ENCODE measurements at places on chromosomes 6 and 20.

DNA sequence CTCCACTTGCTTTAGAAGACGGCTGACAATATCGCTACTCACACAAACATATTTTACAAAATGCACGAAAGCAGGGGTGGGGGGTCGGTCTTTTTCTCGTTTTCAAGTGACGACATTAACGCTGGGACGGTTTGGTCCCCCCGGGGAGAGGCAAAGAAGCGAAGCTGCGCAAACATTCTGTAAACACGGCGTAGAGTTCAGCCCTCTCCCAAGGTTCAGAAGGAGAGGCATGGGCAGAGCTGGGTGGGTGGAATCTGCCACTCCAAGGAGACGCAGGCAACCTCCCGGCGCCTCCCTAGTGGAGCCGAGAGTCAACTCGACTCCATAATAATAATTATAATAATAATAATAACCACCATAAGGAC is 2.4 kb downstream of the NKX2-2 start:
- DNase-seq, result no peak

DNA sequence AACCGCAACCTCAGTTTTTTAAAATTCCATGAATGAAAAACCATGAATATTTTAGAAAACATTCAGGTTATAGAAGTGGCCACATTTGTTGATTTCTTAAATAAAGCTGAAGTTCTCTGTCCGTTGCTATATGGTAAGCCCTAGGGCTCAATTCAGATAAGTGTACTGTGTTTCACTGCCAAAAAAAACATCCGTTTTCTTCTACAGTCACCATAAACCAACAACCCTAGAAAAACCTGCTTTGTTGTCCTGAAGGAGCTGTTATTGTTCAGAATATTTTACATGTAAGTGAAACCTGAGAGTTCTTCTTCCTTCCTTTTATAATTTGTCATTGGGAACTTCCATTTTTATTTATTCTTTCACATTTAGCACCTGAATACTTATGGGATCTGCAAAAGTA is 274.1 kb downstream of the TFAP2A start:
- DNase-seq, result no peak

DNA sequence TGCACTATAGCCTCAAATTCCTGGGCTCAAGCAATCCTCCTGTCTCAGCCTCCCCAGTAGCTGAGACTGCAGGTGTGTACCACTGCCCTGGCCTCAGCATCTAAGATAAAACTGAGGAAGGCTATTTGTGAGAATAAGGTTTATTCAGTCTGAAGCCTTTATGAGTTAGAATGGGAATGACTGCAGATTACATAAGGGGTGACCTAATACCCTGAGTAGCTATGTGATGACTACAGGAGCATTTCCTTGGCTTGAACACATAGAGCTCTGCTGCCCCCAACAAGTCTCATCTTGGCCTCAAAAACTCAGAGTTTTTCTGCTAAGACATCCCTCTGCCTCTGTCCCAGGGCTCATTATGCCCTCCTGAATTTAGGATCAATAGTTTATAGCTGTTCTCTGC is 7.6 kb downstream of the GSS start:
- DNase-seq, result no peak

GRCh38 chr20:44183282-44183681 is 3.7 kb downstream of the JPH2 start:
- no peak for DNase-seq

DNA sequence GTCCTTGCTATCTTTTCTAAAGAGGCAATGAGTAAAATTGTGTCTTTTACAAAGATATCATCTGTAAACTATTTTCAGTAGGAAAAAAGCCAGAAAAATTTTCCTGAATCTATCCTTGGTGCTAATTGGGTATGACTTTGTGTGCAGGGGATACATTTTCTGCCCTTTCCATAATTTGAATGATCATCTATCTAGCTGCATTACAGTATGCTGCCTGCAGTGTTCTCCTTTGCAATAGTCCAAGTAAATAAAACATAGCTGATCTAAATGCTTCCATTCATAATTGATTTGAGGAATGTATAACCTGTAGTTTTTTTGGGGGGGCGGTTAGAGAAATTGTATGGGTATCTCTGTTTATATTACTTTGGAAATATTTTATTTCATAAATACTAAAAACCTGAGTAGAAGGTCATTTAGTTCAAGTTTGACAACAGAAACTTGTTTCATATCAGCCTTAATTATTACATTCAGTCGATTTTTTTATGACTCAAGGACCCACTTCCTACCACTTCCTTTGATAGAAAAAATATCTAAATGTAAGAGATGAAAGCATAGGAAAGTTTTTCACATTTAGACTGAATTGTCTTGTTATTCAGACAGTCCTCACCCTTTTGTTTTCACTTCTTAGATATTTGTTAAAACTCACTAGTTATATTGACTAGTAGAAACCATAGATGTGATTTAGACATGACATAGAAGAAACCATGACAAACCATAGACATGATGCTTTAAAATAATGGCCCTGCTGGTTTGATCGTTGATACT is 75.3 kb downstream of the AIG1 start:
- no peak for DNase-seq

DNA sequence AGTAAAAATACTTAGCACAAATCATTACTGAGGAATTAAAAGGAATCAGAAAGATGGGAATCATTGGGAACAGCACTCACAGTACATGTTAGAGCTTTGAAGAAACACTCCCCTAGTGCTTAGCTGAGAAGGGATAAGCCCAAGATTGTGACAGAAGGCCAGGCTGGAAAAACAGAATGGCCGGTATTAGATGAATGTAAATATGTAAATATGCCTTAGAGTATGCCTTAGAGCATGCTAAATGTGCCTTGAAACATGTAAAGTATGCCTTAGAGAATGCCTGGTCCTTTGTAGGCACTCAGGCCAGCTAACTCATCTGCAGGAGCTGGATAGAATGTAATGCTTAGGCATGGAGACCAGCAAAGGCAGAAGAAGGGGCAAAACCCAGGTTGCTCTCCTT is 10.6 kb upstream of the TENT5A start:
- DNase-seq, result no peak

- DNase-seq, result no peak
Measured at GRCh38 chr20:20440886-20441658, 73.2 kb downstream of the INSM1 start.

GRCh38 chr6:8481727-8482126 is 46.4 kb upstream of the SLC35B3 start:
- no peak for DNase-seq

GRCh38 chr6:11381801-11382513 is 149.5 kb upstream of the NEDD9 start:
- no peak for DNase-seq

DNA sequence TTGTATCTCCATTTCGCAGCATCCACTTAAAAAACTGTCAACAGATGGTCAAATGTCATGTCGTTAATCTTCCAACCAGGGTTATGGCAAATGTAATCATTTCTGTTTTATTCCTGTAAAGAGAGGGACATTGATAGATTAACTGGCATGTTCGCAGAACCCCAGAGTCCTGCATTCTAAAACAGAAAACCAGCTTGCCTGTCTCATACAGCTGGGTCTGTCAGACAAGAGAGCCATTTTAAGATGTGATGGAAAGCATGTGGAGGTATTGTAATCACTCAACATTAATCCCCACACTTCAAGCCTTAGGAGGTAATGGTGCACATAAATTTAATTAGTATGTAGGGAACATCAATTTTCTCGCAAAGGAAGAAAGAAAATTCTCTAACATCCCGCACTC is 4.4 kb downstream of the SMLR1 start:
- no peak for DNase-seq

- DNase-seq, result no peak
Measured at GRCh38 chr20:49684335-49684997, 29.2 kb downstream of the B4GALT5 start.

DNA sequence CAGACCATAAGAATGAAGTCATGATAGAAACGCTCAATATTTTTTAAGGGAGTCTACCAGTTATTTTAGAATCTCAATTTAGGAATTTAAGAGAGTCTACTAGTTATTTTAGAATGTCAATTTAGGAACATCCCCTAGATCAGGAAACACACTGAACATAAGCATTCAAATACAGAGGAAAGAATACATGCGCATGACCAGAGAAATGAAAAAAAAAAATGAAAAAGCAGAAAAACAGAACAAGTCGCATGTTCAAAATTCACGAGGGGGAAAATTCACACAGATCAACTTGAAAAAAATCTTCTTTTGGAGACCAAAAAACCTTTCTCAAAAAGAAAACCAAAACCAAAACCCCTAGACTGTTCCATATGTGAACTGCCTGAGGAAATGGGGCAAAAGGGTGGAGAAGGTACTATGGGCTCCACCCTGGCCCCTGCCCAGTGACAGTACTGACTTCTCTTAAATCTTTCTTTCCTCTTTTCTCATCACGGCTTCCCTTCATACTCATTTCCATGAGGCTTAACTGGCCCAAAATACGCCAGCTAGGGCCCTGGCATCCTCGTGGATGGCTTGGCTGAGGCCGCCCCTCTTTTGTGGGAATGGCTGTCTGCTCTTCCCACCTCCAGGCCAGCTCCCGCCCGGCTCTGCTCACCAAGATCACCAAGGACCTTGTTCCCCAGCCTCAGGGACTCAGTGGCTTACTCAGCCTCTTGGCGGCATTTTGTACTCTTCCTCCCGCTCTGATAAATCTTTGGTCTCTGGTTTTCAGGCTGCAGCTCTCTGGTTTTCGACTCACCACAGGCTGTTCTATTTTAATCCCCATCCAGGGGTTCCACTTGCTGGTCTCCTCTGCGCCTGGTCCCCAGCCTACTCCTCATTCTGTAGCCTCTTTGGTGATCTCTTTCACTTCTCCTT is 11.2 kb downstream of the ZBTB2 start:
- DNase-seq, result no peak

GRCh38 chr20:47421076-47421475 is 64.6 kb upstream of the ZMYND8 start:
- DNase-seq, result no peak

DNA sequence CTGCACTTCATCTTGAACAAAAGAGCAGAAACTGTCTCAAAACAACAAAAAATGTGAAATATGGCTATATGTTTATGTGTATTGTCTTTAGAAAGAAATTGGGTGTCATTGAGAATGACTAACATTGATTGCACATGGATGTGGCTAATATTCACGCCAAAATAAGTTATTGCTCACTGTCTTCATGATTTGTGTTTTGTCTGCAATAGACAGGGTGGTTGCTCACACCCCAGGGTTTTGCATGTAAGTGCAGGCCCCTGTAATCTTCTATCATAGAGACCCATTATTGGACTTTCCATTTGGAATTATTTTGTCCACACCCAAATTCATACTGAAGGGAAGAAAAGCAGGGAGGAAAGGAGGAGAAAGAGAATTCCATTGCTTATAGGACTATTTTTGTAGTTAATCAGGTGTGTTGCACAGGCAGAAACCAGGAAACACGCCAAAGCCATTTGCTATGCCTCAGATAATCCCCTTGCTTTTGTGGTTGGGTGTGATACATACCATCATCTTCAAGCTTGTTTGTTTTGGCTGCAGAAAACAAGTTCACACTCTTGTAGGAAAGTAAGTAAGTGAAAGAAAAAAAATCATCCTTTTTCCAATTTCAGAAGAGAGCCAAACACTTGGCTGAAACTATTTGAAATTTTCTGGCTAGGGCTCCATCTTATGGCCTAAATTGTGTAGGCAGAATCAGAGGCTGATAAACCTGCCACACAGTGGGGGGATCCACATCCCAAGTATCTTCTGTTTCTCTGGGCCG is 214.1 kb downstream of the COL12A1 start:
- no peak for DNase-seq

DNA sequence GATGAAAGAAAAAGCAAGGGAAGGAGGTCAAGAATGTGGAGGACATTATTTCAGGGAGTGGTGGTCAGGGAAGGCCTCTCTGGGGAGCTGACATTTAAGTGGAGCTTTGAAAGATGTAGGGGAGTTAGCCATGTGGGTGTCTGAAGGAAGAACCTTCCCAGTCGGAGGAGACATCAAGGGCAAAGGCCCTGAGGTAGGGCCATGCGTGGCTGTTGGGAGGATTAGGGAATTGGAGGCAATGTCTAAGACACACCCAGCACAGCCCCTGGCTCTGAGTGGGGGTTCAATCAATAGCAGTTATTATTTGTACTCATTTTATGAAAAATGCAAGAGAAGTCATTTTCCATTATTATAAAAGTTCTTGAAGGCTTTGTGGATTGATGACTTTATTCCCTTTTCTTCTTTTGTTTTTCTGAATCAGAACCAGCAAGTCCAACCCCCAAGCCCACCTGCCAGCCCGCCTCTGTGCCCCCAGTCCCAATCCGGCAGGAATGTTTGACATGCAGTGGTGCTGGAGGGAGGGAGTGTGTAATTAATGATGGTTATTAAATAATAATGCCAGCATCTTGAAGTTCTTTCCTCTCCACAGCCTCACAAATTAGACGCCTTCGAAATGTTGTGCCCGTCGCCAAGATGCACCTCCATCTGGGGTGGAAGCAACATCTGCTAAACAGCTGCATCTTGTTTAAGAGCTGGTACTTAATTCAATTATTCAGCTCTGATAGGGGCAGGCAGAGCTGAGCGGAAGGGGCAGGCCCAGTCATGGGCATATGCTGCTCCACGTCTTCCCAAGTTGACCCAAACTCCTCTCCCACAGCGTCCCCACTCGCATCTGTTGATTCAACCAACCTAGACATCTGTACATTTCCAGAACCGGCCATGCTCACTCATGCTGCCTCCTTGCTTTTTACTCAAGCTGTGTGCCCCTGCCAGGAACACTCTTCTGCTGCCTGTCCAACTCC is 81.3 kb upstream of the SIRPA start:
- DNase-seq, result peak; percentile 41

DNA sequence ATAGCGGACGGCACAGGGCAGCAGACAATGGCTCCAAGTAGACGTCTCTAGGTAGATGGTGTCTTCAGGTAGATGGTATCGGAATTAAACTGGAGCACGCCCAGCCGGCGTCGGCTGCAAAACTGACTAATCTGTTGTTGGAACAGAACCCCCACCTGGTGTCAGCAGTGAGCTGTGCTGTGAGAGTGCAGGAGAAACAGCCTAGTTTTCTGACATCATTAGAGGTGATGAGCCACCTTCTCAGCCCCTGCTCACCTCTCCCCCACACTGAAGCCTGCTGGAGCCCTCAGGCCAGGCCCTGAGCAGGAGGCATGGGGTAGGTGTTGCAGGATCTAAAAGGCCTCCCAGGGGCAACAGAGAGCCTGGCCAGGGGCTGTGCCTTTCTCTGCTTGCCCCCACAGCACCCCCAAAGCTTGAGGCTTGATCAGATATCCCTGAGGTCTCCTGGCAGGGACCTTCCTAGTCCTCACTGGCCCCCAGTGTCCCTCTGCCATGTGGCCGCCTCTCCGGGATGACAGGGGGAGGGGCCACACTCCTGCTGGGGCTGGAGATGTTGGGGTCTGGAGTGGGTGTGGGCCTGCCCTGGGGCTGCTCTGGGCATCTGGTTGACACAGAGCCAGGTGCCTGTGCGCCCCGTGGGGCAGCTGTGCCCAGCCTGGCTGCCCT is 6.9 kb upstream of the HELZ2 start:
- no peak for DNase-seq

DNA sequence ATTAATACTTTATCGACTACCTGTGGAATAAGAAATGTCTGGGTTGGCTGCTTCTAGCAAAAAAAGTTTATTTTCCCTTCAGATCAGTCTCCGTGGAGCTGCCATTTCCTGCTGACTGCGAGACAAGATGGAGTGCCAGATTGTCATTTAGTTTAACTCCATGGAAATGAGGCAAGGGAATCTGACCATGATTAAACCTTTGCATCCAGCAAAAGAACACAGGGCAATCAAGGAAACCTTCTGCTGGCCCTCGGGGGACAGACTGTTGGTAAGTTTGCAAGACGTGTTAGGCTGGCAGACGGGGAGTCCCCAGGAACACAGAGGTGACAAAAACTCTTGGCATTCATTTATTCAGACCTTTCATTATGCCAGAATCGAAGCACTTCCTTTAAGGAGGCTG is 52.2 kb upstream of the SPACA1 start:
- DNase-seq, result no peak

GRCh38 chr20:62686869-62687830 is 21.5 kb upstream of the NTSR1 start:
- DNase-seq, result no peak

- peak; percentile 49 for DNase-seq
Measured at GRCh38 chr6:157513004-157513603, 132.1 kb downstream of the ZDHHC14 start.

All from mesenteric fat pad (tissue), 1 donor.